ENCODE measurements at places on chromosomes 2 and 18. TPM values are rescaled to one million over a fixed set of nuclear protein-coding genes. Genes with fewer than 3 reads are reported as not detected.

LBH gene
- total RNA-seq = 4.0 TPM

- no peak for ATAC-seq
Measured at GRCh38 chr2:85175369-85176299, 42.4 kb downstream of the TCF7L1 start.

- ATAC-seq = no peak
Measured at GRCh38 chr2:126981476-126981875, 82.8 kb downstream of the TEX51 start.

- ATAC-seq = no peak
Measured at GRCh38 chr2:216302981-216303676, 69.2 kb downstream of the MARCHF4 start.

DNA sequence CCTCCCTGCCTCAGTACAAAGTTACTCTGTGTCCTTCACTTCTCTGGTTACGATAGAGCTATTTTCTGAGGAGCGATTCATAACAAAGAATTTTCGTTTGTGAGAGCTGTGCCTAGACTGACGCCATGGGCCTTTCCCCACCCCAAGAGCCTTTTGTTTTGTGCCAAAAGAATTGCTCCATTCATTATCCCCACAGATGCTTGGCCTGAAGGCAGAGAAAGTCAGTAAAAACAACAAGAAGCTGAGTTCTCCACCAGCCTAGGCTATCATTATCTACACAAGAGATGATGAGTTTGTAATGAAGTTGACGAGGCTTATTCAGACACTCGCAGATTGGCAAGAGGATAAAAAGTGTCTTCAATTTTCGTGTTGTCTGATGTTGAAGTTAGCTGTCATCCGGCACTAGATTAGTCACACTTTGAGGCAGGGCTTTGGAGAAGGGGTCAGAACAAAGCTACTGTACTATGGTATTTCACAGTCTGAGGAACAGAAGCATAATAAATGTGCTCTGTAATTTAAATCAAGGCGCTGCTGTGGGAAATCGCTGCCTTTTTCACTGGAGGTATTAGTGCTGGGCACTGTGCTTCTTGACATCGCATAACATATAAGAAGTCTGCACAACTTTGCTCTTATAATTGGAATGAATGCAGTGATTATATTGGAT lies 278.4 kb upstream of the FIGN start:
- no peak for ATAC-seq

DNA sequence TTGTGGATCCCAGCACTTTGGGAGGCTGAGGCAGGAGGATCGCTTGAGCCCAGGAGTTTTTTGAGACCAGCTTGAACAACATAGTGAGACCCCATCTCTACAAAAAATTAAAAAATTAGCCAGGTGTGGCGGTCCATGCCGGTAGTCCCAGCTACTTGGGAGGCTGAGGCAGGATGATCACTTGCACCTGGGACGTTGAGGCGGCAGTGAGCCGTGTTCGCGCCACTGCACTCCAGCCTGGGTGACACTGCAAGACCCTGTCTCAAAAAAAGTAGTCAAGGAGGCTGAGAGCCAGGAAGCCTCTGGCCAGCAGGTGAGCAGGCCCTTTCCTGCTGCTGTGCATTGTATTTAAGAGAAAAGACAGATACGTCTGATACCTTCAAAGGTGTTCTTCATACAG lies 11.1 kb upstream of the PROC start:
- ATAC-seq = no peak

Measured in esophagus mucosa (tissue), 1 donor.